Stimulated activated CD4-positive, alpha-beta T cell treated with anti-CD3 and anti-CD28 coated beads, TNF-alpha, amount 100 ng/mL, for 24 hours (primary cell): ENCODE measurements at places on chromosomes 2 and 18.
A peak's percentile ranks its signal among the peaks of the same experiment; 100 is the strongest.

- DNase-seq, result no peak
Observed at GRCh38 chr2:220277445-220277975, 650.1 kb downstream of the SLC4A3 start.

- no peak for DNase-seq
Observed at GRCh38 chr18:59994357-59994756, 94.6 kb downstream of the PMAIP1 start.

GRCh38 chr2:212314680-212315079, 223.9 kb downstream of the ERBB4 start:
- no peak for DNase-seq

GRCh38 chr2:156680266-156680665, 244.1 kb downstream of the GPD2 start:
- DNase-seq, result no peak

- peak; percentile 43 for DNase-seq
Observed at GRCh38 chr18:13437796-13438506, 219.4 kb downstream of the LDLRAD4 start.

DNA sequence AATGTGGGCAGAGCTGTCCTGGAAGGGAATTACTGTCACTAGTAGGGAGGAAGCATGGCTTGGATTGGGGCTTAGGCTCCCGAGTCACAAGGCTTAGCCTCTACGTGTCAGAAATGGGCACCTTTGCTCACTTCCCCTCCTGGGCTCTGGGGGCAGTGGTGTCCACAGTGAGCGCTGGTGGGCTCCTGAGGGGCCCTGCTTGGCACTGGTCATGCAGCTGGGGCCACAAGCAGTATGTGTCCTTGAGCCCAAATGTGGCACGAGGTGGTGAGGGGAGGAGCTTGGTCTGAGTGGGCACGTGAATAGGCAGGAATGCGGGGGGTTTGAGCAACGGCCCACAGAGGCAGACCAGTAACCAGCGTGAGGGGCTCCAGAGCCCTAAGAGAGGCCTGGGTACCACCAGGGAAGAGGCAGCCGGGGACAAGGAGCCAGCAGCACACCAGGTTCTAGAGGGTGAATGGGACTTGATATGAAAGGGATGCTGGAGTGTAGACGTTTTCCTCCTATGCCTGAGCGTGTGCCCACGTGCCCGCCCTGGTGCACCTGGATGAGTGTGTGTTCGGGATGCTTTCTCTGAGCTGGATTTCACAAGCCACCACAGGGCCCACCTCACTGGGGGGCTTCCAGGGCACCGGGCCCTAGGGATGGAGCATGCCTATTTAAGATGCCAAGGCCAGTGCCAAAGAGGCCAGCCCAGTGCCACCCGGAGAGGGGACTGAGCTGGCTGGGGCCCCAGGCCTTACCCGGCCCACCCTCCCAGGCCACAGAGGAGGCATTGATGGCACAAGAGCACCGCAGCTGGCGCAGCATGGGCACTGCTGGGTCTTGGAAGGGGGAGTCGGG, 22.8 kb upstream of the PTMA start:
- DNase-seq, result no peak

DNA sequence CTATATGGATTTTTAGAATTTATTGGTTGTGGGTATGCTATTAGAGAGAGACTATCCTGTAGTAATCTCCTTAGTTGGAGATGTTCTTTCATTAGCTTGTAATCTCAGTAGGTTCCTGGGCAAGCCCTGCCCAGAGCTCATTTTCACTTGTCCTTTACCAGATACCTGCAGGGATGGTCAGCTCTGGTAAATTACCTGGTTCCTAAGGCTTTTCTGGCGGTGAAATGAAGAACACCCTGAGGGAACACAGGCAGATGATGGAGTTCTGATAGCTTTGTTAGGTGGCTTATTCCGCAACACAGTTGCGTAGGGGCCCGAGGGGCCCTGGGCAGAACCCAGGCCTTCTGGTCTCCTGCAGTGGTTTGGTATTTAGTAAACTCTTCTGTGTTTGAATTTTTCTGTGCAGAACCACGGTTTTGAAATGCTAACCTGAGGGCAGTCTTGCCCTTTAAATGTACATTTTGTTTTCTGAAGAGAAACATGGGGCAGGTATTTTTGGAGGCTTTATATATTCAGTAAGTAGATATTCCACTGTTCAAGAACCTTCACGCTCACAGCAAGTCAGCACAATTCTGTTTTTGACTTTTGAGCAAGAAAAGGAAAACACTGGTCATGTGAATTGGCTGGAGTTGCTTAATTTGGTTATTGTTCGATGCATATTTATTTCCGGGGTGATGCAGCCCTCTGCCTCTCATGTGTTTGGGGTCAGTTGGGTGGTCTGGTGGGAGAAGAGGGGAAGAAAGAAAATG, 22.4 kb downstream of the ZNF532 start:
- DNase-seq, result no peak

GRCh38 chr2:40668425-40668824, 216.5 kb upstream of the SLC8A1 start:
- no peak for DNase-seq

DNA sequence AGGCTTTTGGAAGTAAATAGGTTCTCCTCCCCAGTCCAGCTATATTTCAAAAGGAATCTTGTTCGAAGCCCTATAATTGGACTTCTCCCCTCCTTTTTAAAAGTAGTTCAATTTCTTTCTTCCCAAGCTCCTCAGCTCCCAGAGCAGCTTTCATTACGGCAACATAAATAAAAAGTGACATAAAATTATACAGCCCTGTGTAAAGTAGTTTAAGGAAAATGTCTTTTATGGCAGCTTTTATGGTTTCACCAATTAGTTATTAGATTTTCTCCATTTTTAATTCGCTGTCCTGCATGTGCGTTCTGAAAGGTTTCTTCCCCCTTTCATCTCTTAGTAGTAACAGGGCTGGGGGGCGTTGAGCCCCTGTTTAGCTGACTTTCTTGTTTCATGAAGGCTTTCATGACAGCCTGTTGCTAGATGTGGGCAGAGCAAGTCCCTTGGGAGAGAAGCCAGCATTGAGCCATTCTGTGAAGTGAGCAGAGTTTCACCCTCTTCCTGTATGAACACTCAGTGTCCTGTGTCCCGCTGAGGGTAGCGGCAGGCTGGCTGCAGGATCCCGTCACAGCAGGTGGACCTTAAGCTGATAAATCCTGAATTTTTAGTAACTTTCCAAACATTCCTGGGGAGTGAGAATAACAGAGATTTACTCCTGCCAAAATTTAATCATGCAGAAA, 229.7 kb upstream of the SPRED2 start:
- DNase-seq, result no peak

- no peak for DNase-seq
Observed at GRCh38 chr18:78878335-78878734, 101.3 kb upstream of the SALL3 start.

GRCh38 chr2:98726205-98726604, 4.7 kb downstream of the MGAT4A start:
- no peak for DNase-seq
